ENCODE measurements at places on chromosomes 13 and 19.
A peak's percentile ranks its signal among the peaks of the same experiment; 100 is the strongest.

GRCh38 chr19:18043676-18044075 lies 35.7 kb downstream of the ARRDC2 start:
- DNase-seq = no peak

DNA sequence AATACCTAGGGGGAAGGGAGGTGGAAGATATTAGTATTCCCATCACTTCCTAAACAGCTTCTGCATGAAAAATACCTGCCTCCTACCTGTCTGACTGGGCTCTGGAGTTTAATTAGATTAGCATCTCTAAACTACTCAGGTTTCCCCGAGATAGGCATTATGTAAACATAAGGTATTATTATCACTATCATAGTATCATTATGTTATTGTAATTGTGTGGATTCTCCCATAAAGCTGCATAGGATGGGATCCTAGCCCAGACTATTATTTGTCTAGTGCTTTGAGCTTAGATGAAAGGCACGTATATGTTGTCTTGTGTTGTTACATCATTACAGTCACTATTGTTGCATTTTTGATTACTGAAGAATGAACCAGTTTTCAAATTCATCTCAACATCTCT lies 115.2 kb upstream of the SOX21 start:
- DNase-seq = no peak

GRCh38 chr19:18419195-18419698 lies at the start of gene SSBP4:
Gene SSBP4, plus strand, starts transcription at chr19:18419398. Its CDS starts 251 bp downstream, at chr19:18419649.
- DNase-seq = peak; percentile 51

- DNase-seq = no peak
Observed at GRCh38 chr13:94254737-94255136, 224.7 kb downstream of the DCT start.

DNA sequence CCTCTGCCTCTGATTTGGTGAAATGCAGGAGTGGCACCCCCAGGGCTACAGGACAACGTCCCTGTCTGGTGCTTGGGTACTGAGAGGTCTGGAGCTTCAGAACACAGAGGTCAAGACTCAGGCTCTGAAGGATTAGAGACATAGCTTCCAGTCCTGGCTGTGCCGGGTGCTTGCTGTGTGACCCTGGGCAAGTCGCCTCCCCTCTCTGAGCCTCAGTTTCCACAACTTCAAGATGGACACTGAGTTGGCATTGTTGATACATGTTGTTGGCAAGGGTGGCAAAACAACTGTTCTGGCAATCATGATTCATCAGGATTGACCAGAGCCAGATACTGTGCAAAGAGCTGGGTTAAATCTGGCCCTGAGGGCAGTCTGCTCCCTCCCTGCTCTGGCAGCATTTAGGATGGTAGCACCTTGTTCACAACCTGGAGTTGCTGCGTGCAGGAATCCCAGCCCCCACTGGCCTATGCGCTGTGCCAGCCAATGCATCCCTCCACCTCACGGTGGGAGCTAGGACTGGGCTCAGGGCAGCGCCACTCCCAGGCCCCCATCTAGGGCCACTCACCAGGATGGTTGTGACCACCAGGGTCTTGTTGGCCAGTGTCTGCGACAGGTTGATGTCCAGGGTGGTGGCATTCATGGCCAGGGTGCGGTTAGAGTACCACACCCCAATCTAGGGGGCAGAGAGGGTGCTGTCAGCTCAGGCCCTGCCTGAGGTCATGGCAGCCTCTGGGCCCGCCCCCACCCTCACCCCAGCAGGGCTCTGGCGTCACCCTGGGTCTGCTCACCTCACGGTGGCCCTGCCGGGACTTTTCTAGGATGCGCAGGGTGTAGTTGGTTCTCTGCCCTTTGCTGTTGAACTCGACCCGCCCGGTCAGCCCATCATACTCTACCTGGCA lies 16.7 kb downstream of the GRIK5 start:
- no peak for DNase-seq
